OCI-M1 (cell line): ENCODE measurements at places on chromosomes 11 and 22.
A peak's percentile ranks its signal among the peaks of the same experiment; 100 is the strongest.

- DNase-seq: no peak
These were observed 4.8 kb downstream of the RELT start for GRCh38 chr11:73380897-73381410.

GRCh38 chr11:106322106-106322505 lies 244.6 kb downstream of the AASDHPPT start:
- DNase-seq: no peak

DNA sequence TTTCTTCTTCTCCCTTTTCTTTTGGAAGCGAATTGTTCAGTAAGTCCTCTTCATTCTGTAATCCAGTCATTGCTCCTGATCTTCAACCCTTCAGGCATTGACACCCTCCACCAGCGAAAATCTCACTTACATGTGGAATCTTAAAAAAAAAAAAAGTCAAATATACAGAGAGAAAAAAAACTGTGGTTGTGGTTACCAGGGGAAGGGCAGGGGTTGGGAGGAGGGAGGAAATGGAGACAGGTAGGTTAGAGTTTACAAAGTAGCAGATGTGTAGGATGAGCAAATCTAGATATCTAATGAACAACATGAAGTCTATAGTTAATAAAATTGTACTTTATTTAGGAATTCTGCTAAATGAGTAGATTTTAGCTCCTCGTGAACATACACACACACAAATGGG lies 17.7 kb upstream of the TMEM123 start:
- no peak for DNase-seq

DNA sequence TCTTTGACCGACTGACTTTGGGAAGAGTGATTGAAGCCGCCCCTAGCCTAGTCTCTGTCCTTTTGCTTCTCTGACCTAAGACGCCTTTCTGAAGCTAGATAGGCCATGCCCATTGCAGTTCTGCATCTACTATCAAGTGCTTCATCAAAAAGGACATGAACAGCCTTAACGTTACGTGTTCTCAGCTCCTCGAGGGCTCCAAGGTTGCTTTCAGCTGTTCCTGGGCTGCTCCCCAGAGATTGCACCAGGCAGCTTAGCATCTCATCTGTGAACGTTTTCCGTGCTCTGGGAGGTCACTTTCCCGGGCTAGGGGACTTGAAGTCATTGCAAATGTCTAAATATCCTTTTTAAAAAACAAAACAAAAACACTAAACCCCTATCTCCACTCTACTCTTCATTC lies 13.9 kb downstream of the MICAL2 start:
- no peak for DNase-seq

DNA sequence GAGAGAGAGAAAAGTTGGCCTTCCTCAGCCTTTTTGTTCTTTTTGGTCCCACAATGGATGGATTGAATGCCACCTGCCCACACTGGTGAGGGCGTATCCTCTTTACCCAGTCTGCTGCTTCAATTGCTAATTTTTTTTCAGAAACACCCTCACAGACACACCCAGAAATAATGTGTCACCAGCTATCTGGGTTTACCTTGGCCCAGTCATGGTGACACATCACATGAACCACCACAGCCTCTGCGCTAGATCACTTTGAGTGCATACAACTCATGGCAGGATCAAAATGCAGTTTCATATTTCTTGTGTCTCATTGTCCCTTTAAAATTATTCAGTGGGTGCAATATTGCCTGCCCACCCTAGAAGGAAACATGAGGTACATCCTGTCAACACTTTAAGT lies 63.3 kb downstream of the ADAMTS15 start:
- DNase-seq: no peak

- no peak for DNase-seq
These were observed 38.5 kb downstream of the TTC17 start for GRCh38 chr11:43397251-43397650.

GRCh38 chr11:93668171-93668570 lies 6.7 kb downstream of the CEP295 start:
- DNase-seq: no peak

GRCh38 chr11:32358729-32359128 lies 76.6 kb downstream of the WT1 start:
- no peak for DNase-seq

DNA sequence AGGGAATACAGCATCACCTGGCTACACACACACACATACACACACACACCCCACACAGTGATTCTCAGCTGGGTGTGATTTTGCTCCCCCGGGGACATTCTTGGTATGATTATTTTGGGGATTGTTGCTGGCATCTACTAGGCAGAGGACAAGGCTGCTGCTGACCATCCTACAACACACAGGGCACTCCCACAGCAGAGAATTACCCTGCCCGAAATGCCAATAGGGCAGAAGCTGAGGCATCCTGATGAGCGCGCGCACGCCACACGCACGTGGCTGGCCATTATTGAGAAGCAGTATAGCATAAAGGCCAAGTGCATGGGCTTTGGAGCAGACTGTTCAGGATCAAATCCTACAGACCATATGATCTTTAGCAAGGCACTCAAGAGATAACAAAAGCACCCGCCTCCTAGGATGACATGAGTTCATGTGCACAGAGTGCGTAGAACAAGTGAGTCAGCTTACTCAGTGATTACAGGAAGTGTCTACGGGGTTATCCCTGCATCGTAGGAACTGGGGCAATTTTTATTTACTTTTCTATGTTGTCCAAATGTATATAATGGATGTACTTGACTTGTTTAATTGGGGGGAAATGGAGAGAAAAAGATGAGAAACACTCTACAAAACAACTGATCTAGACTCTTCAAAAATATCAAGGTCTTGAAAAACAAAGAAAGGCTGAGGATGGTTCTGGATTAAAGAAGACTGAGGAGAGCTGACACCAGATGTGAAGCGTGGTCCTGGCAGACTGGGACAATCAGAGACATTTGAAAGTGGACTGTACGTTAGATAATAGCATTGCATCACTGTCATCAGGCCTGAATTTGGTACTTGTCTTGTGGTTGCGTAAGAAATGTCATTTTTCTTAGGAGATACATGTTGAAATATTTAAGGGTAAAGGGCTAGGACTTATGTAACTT lies 7.2 kb upstream of the EHD1 start:
- DNase-seq: peak; percentile 96

- DNase-seq: no peak
These were observed 55.1 kb upstream of the CLDN5 start for GRCh38 chr22:19579115-19579811.

DNA sequence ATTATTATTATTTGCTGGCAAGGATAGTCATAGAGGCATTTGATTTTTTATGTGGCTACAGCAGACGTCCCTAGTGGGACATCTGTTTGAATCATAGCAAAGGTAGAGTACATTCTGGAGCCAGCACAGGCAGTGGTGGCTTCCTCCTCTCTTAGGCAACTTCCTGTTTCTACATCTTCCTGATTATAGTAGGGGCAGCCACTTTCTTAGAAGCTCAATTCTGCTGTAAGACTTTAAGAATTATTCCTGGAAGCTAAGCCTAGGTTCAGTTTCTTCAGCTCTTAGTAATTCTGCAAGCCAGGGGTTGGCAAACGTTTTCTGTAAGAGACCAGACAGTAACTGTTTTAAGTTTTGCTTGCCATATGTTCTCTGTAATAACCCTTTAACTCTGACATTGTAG lies 129.3 kb upstream of the TENM4 start:
- peak; percentile 88 for DNase-seq

- peak; percentile 10 for DNase-seq
These were observed 60.0 kb downstream of the PKNOX2 start for GRCh38 chr11:125224391-125225021.
